ENCODE measurements at places on chromosomes 11 and 22.
A peak's percentile ranks its signal among the peaks of the same experiment; 100 is the strongest.

- DNase-seq, result no peak
Measured at GRCh38 chr11:128841461-128842072, 25.5 kb downstream of the KCNJ1 start.

GRCh38 chr11:117822074-117823033 is 2.2 kb downstream of the FXYD2 start:
- peak; percentile 68 for DNase-seq

DNA sequence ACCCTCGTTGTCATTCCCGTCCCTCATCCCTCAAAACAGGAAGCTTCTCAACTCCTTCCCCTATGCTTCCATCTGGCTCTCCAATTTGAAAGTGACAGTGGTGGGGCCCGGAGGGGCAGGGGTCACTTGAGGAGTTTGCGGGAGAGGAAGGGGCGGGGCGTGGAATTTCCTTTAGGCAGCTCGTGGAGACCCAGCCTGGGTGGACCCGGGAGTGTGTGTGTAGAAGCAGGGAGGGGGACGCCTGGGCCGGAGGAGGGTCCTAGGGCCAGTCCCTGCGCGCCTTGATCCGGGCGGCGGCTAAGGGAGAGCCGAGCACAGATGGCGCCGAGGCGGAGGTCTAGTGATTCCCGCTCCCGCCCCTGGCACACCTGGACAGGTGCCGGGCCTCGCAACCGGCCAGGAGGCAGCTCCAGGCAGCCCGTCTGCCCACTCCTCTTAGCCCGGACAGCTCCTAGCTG is 7.8 kb upstream of the PAX6 start:
- DNase-seq, result no peak

DNA sequence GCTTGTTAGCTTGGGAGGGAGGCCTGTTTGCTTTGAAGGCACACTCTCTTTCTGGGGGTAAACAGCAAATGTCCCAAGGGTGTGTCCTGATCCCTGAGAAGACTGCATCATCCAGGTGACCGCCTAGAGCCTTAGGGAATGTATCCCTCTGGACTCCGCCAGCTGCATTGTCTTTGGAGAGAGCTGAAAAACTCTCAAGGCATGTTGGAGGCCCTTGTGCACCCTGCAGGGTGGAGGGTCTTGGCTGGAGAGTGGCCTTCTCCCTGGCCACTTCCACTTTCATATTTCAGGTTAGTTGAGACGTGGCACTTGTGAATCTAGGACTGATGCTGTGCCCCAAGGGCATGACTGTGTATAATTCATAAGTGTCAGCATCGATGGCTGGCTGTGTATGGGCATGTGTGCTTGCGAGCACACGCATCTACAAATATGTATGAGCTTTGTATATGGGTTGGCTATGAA is 70.6 kb downstream of the ZBTB16 start:
- DNase-seq, result no peak

GRCh38 chr11:103608566-103608965 is 427.9 kb upstream of the DDI1 start:
- no peak for DNase-seq

- DNase-seq, result no peak
Measured at GRCh38 chr11:122833846-122834464, 4.3 kb upstream of the CRTAM start.

- DNase-seq, result no peak
Measured at GRCh38 chr11:107457205-107457557, 444 bp downstream of the CWF19L2 start.

DNA sequence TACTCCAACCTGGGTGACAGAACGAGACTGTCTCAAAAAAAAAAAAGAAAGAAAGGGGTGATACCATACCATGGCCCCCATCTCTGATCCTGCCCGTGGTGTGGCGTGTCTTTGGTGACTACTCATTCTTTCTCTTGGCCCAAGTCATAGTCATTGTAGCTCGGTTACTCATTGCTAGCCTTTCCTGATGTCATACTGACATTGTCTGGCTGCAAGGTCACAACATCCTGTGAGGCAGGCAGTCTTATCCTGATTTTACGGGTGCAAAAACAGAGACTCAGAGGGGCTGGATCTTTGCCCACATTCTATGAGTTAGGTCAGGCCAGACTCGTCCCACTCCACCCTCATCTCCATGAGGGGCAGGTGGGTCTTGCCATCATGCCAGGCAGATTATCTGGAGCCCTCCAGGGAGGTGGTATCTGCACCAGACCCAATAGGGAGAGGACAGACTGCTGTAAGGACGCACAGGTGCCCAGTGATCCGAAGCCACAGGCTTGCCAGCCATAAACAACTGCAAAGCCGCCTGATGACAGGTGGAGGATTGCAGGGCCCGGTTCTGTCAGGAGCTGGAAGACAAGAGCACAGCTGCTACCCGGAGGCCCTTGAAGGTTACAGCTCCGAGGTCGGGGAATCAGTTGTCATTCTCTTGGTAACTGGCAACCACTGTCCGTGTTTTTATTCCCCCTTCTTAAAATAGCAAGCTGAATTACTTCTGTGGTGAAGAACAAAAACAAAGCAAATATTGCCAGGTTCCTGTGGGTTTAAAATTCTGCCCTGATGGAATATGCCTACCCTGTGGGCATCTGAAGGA is 13.8 kb downstream of the TOM1 start:
- DNase-seq, result no peak

DNA sequence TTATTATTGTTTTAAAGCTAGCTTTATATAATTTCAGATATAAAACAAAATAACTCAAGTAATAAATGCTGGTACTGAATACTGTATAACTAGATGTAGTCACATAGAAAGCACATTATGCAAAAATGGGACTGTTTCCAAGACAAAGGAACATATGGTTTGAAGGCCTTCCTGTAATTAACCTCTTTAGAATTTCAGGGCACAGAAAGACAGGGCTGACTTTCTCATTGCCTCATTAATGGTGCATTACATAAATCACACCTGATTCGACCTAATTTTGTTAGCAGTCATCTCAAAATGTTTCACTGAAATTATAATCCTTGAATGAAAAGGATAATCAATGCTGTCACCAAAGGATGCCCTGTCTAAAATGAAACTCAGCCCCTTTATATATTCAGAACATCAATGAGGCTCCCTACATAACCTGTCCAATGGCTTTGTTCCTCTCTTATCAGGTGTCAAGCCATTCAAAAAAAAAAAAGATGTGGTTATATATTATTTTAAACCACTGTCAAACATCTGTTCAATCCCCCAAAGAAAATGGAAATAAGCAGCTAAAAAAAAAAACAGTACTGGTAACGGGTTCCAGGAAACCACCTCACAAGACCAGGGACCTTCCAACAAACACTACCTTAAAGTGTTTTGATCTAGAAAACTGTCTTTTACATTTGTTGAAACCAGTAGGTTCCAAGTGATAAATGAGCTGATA is 77.4 kb downstream of the FAM168A start:
- no peak for DNase-seq

- DNase-seq, result no peak
Measured at GRCh38 chr22:48799227-48799970, 1028.3 kb downstream of the BRD1 start.

All from CD8-positive, alpha-beta memory T cell (primary cell).